ENCODE measurements at places on chromosomes 4 and X. TPM values are rescaled to one million over a fixed set of nuclear protein-coding genes. Genes with fewer than 3 reads are reported as not detected.

The GABRQ gene
- total RNA-seq: not detected

GRCh38 chrX:137387646-137388045, 178.3 kb upstream of the ZIC3 start:
- no peaks in the 10 kb centered on the region for H3K36me3 ChIP-seq
- no peak overlapping the region for H3K27ac ChIP-seq
- no peak overlapping the region for H3K4me3 ChIP-seq
- H3K27me3 ChIP-seq: no peaks in the 10 kb centered on the region
- H3K4me1 ChIP-seq: no peaks in the 10 kb centered on the region
- DNase-seq: no peak

- no peak overlapping the region for H3K27ac ChIP-seq
- H3K4me1 ChIP-seq: peaks cover 7% of the 10 kb centered on the region
- no peak overlapping the region for H3K4me3 ChIP-seq
- H3K27me3 ChIP-seq: peaks cover 10% of the 10 kb centered on the region
- H3K36me3 ChIP-seq: no peaks in the 10 kb centered on the region
These were observed 37.8 kb downstream of the PJA1 start for GRCh38 chrX:69127466-69127865.

- H3K4me1 ChIP-seq: no peaks in the 10 kb centered on the region
- H3K27ac ChIP-seq: no peak overlapping the region
- H3K27me3 ChIP-seq: no peaks in the 10 kb centered on the region
- no peak overlapping the region for H3K4me3 ChIP-seq
These were observed 37.6 kb downstream of the IDS start for GRCh38 chrX:149467461-149467860.

The CSAG1 gene
- not detected for total RNA-seq

- no peak overlapping the region for H3K4me3 ChIP-seq
- no peaks in the 10 kb centered on the region for H3K27me3 ChIP-seq
These were observed 1413.0 kb downstream of the PCDH7 start for GRCh38 chr4:32133141-32133540.

The SH3D19 gene
- total RNA-seq: 79.9 TPM

- H3K27me3 ChIP-seq: no peaks in the 10 kb centered on the region
- H3K36me3 ChIP-seq: no peaks in the 10 kb centered on the region
- DNase-seq: no peak
- peaks cover 12% of the 10 kb centered on the region for H3K4me1 ChIP-seq
These were observed 4.5 kb upstream of the GRSF1 start for GRCh38 chr4:70844180-70844579.

The MAGEB17 gene
- total RNA-seq: not detected

The ACSL1 gene
- total RNA-seq: 84.4 TPM

The MXRA5 gene
- total RNA-seq: 18.7 TPM

DNA sequence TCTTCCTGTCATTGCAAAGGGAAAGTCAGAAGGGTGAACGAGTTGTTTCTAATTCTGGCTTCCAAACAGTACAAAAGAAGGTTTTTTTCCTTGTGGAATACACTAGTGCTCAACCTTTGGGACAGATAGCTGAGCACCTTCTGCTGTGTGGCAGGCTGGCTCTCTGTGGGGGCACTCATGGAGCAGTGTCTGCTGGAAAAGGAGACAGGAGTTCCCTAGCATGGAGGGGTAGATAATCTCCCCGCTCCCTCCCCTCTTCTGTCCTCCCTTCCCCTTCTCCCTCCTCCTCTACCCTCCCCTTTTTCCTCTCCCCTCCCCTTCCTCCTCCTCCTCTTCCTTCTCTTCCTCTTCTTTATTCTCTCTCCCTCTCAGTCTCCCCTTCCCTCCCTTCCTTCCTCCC, 62.4 kb upstream of the MTM1 start:
- H3K36me3 ChIP-seq: no peaks in the 10 kb centered on the region
- no peak overlapping the region for H3K4me3 ChIP-seq
- no peak for DNase-seq
- peaks cover 22% of the 10 kb centered on the region for H3K4me1 ChIP-seq
- peaks cover 4% of the 10 kb centered on the region for H3K27me3 ChIP-seq
- H3K27ac ChIP-seq: no peak overlapping the region

GRCh38 chr4:43103048-43103447, 210.5 kb downstream of the GRXCR1 start:
- no peaks in the 10 kb centered on the region for H3K36me3 ChIP-seq
- no peak for DNase-seq
- no peak overlapping the region for H3K27ac ChIP-seq
- no peaks in the 10 kb centered on the region for H3K4me1 ChIP-seq
- no peaks in the 10 kb centered on the region for H3K27me3 ChIP-seq

The BGN gene
- 8.2 TPM for total RNA-seq

- no peaks in the 10 kb centered on the region for H3K27me3 ChIP-seq
- H3K27ac ChIP-seq: peak overlapping the region; percentile 90
- DNase-seq: no peak
- H3K4me1 ChIP-seq: no peaks in the 10 kb centered on the region
- no peaks in the 10 kb centered on the region for H3K36me3 ChIP-seq
These were observed 2.9 kb downstream of the TMSB4X start for GRCh38 chrX:12977761-12978204.

The TMEM35A gene
- total RNA-seq: 0.29 TPM

DNA sequence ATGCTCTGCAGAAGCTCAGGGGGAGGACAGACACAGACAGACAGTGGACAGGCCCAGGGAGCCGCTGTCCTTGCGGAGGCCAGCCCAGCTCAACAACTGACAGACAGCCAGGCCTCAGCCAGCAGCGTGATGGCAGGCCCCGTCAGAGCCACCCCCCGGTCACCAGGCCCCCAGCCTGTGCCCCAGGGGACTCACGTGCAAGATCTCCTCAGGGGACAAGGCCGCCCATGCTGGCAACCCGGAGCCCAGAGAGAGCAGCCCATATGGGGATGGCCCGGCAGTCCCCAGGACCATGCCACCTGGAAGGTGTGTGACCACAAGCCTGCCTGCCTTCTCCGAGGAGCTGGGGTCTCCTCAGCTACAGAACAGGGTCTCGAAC, 28.0 kb upstream of the MXD4 start:
- DNase-seq: no peak
- no peaks in the 10 kb centered on the region for H3K4me1 ChIP-seq
- no peak overlapping the region for H3K27ac ChIP-seq
- no peaks in the 10 kb centered on the region for H3K36me3 ChIP-seq

The SULT1E1 gene
- total RNA-seq: not detected

DNA sequence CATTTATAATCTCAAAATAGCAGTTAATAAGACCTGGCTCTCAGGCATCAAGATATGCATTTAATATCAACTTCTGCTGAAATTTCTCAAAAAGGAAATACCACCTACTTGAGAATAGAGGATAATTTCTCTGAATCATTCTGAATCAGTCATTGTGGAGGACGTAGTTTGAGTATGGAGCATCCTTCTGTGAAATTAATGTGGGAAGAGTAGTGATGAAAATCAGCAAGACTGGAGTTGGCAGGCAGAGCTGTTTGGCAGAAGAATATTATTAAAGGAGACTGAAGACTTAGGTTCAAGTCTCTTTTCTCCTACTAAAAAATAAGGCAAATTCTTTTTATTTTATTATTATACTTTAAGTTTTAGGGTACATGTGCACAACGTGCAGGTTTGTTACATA, 325.6 kb upstream of the ATOH1 start:
- no peak overlapping the region for H3K27ac ChIP-seq
- no peak overlapping the region for H3K4me3 ChIP-seq
- H3K27me3 ChIP-seq: no peaks in the 10 kb centered on the region
- no peak for DNase-seq

GRCh38 chr4:89294573-89295269, 12.9 kb downstream of the GPRIN3 start:
- H3K27me3 ChIP-seq: no peaks in the 10 kb centered on the region
- H3K4me1 ChIP-seq: peaks cover 14% of the 10 kb centered on the region
- peak overlapping the region; percentile 86 for H3K27ac ChIP-seq

DNA sequence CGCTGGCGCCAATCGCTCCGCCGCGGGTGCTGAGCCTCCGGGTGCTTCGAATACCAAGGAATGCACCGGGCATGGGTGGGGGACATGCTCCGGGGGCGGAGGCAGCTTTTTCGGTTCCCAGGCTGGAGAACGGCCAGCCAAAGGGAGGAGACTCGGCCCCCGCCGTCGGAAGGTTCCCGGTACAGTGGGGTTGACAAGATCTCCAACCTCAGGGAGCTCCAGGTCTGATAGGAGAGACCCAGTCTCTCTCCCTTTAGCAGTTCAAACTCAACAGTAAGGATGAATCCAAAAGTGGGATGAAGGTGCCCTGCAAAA, 29.1 kb upstream of the BCORL1 start:
- H3K36me3 ChIP-seq: no peaks in the 10 kb centered on the region
- H3K4me1 ChIP-seq: peaks cover 23% of the 10 kb centered on the region
- no peak overlapping the region for H3K27ac ChIP-seq
- H3K27me3 ChIP-seq: peaks cover 5% of the 10 kb centered on the region
- DNase-seq: no peak

- H3K4me3 ChIP-seq: no peak overlapping the region
- no peaks in the 10 kb centered on the region for H3K27me3 ChIP-seq
- DNase-seq: no peak
- no peak overlapping the region for H3K27ac ChIP-seq
These were observed 17.8 kb upstream of the TLL1 start for GRCh38 chr4:165855191-165855590.

- H3K27ac ChIP-seq: no peak overlapping the region
- H3K27me3 ChIP-seq: no peaks in the 10 kb centered on the region
- no peak for DNase-seq
- H3K4me3 ChIP-seq: no peak overlapping the region
These were observed 31.6 kb upstream of the ABCG2 start for GRCh38 chr4:88189881-88190585.

The VEGFD gene
- not detected for total RNA-seq

DNA sequence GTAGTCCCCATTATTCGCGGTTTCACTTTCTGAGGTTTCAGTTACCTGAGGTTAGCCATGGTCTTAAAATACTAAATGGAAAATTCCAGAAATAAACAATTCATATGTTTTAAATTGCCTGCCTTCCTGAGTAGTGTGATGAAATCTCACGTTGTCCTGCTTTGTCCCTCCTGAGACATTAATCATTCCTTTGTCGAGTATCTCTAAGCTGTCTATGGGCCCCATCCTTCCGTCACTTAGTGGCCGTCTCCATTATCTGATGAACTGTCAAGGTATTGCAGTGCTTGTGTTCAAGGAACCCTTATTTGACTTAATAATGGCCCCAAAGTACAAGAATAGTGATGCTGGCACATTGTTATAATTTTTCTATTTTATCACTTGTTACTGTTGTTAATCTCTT, 94.8 kb downstream of the ADGRL3 start:
- DNase-seq: no peak
- H3K4me1 ChIP-seq: no peaks in the 10 kb centered on the region
- H3K4me3 ChIP-seq: no peak overlapping the region
- no peak overlapping the region for H3K27ac ChIP-seq

The MSX1 gene
- total RNA-seq: 0.55 TPM

GRCh38 chrX:16552546-16552945, 97.4 kb upstream of the S100G start:
- no peak overlapping the region for H3K4me3 ChIP-seq
- no peak for DNase-seq
- no peaks in the 10 kb centered on the region for H3K36me3 ChIP-seq
- no peaks in the 10 kb centered on the region for H3K27me3 ChIP-seq
- no peaks in the 10 kb centered on the region for H3K4me1 ChIP-seq

The HSD17B10 gene
- not detected for total RNA-seq

- H3K27ac ChIP-seq: no peak overlapping the region
- H3K36me3 ChIP-seq: no peaks in the 10 kb centered on the region
- DNase-seq: no peak
- H3K4me3 ChIP-seq: no peak overlapping the region
- peaks cover 6% of the 10 kb centered on the region for H3K4me1 ChIP-seq
- no peaks in the 10 kb centered on the region for H3K27me3 ChIP-seq
These were observed 334.7 kb upstream of the NR3C2 start for GRCh38 chr4:148776941-148777340.

The C4orf51 gene
- total RNA-seq: not detected

The MAEA gene
- 295 TPM for total RNA-seq

DNA sequence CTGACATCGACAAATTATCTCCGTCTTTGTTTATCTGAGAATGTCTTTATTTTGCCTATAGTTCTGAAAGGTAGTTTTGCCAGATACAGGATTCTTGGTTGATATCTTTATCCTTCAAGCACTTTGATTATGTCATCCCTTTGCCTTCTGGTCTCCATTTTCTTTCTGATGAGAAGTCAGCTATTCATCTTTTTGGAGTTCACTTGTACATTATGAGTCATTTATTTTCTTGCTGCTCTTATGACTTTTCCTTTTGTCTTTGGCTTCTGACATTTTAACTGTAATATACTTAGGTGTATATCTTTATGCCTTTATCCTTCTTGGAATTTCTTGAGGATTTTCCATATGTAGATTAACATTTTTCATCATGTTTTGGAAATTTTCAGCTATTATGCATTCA, 51.4 kb downstream of the SHROOM4 start:
- no peaks in the 10 kb centered on the region for H3K4me1 ChIP-seq
- H3K27ac ChIP-seq: no peak overlapping the region
- no peaks in the 10 kb centered on the region for H3K27me3 ChIP-seq
- H3K36me3 ChIP-seq: no peaks in the 10 kb centered on the region

DNA sequence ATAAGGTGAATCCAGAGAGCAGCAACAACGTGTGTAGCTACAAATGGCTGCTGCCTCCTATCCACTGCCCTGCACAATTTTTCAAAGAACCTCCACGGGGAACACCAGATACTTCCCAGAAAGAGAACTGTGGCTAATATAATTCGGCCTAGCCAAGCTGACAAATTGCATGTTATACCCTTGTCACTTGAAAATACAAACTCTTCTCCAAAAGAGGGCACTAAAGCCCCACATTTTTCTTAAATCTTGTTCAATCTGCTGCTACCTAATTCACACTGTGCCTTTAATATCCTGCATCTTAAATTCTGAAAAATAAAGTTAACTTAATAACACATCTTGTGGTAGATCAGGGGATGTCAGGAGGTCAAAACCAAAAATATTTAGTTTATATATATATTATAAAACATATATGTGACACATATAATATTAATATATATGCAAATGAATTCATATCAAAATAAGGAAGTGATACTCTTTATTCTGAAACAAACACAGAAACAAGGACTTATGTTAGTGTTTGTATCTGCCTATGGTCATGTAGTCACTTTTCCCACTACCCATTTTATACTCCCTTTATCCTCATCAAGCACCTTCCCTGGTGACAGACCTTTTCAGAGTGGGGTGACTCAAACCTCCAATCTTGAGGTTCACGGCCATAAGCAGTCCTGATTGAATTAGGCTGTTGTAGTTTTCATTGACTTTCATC, 24.1 kb downstream of the CT45A1 start:
- no peaks in the 10 kb centered on the region for H3K27me3 ChIP-seq
- no peak overlapping the region for H3K4me3 ChIP-seq
- H3K4me1 ChIP-seq: no peaks in the 10 kb centered on the region
- H3K27ac ChIP-seq: no peak overlapping the region
- no peak for DNase-seq
- no peaks in the 10 kb centered on the region for H3K36me3 ChIP-seq

- no peaks in the 10 kb centered on the region for H3K36me3 ChIP-seq
- no peak overlapping the region for H3K27ac ChIP-seq
- no peak overlapping the region for H3K4me3 ChIP-seq
- no peaks in the 10 kb centered on the region for H3K4me1 ChIP-seq
These were observed 21.5 kb downstream of the NAT8L start for GRCh38 chr4:2080429-2081300.

DNA sequence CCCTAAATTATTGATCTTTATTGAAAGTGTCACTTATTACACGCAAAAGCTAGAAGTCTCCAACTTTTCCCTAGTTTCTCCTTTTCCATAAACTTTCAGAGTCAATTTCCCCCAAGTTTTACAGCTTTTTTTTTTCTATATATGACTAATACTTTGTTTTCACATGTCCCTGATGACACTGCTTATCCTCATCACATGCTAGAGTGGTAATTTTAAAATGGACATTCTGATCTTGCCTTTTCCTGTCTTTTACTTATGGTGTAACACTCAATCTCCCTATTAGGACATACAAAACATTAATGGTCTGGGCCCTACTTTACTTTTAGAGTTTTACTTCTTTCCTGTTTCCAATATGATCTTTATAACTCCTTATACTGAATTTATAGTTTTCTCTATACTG, 112.6 kb downstream of the ANK2 start:
- H3K36me3 ChIP-seq: no peaks in the 10 kb centered on the region
- no peak overlapping the region for H3K27ac ChIP-seq
- no peak for DNase-seq
